IPS DF 19.7 (cell line): ENCODE measurements at places on chromosomes 4 and X.

DNA sequence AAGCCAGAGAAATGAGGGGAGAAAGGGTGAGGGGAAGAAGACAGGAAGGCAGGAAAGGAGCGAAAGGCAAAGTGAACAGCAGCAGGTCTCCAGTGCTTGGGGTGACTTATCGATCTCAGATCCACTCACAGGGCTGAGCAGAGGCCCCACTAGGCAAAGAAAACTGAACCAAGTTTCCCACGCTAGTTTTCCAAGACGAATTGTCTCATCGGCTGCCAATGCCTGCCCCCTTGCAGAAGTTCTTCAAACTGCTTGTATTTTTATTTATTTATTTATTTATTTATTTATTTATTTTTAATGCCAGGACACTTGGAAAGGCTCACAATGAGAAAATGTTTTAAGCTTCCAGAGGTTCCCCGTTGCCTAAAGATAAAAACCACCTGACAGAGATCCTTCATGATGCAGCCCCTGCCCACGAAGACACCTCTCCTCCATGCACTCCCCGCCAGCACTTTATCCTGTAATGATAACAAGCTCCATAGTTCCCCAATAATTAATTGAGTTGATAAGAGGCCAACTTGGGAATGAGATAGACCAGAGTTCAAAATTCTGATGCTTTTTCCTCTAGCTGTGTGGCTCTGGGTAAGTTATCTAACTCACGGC lies 43.2 kb downstream of the QDPR start:
- DNase-seq = no peak

GRCh38 chrX:148380650-148381561 lies 119.5 kb upstream of the AFF2 start:
- DNase-seq = no peak

DNA sequence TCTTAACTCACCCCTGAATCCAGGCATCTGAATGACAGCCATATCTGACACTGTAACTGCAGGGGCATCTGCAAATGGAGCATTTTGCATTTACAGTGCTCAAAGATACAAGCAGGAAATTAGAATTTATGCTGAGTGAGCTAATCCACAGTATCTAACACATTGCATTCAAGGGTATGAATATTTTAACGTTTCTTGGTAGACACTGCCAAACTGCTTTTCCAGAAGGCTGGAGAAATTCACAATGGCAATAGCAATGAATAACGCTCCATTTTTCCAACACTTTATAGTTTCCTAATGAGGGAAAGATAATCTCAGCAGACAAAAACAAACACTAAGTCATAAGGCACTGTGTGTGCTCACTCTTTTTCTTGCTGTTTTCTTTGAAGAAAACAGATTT lies 30.9 kb downstream of the AADAT start:
- no peak for DNase-seq

- no peak for DNase-seq
Measured at GRCh38 chrX:16120431-16120830, 2.9 kb upstream of the GRPR start.

GRCh38 chr4:117385526-117385925 lies 300.1 kb upstream of the TRAM1L1 start:
- DNase-seq = no peak

- no peak for DNase-seq
Measured at GRCh38 chrX:81959964-81960363, 758.1 kb downstream of the SH3BGRL start.

GRCh38 chr4:8919651-8920288 lies 48.1 kb upstream of the HMX1 start:
- no peak for DNase-seq

DNA sequence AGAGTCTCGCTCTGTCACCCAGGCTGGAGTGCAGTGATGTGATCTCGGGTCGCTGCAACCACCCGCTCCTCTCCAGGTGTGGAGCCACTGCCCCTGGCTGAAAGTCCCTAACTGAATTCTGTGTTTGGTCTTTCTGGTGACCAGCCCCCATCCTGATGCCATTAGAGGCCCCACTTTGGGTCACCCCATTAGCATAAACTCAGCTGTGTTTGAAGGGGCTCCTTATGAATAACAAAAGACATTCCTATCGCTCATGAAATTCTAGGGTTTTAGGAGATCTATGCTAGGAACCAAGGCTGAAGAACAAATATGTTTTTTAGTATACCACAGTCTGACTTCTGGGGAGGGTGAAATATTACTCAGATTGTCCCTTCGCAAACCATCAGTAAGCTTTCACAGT lies 652.9 kb downstream of the ADGRL3 start:
- peak; percentile 73 for DNase-seq

DNA sequence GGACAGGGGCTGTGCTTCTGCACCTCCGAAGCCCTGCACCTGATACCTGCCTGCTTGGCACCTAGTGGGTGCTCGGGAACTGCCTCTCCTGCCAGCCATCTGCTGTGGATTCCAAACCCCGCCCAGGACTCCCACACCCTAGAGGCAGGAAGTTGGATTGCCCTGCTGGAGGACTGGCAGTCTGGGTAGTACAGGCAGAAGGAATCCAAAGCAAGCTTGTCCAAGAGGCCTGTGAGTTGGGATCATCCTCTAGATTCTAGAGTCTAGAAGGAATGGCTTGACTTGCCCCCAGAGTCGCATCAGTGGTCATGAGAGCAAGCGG lies 64.6 kb upstream of the MTM1 start:
- DNase-seq = no peak

- no peak for DNase-seq
Measured at GRCh38 chrX:154121207-154121606, 22.8 kb upstream of the OPN1LW start.

GRCh38 chr4:181957088-181957487 lies 286.1 kb upstream of the TENM3 start:
- no peak for DNase-seq

GRCh38 chrX:78658845-78659744 lies at the start of gene RTL3:
Gene RTL3 (minus strand): TSS chrX:78659328. CDS start chrX:78658420, 908 bp downstream.
- no peak for DNase-seq

DNA sequence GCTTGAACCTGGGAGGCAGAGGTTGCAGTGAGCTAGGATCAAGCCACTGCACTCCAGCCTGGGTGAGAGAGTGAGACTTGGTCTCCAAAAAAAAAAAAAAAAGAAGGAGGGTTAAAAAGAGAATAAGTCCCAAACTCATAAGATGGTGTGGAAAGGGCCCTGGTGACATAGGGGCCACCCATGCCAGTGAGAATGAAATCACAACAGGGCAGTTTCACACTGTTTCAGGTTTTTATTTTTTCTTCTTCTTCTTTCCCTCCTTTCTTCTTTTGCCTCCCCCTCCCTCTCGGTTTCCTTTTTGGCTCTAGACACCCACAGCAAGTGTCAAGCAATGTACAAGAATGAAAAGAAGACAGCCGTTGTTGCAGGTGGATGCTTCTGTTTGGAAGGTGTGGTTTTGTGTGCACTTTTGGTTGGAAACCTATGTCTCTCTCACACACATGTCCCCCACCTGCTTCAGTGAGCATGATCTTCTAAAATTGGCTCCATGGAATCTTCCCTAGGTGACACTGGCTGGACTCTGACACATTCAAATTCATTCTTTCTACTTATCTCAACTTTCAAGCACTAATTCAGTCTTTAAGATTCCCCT lies 14.4 kb upstream of the TLR8 start:
- DNase-seq = no peak

DNA sequence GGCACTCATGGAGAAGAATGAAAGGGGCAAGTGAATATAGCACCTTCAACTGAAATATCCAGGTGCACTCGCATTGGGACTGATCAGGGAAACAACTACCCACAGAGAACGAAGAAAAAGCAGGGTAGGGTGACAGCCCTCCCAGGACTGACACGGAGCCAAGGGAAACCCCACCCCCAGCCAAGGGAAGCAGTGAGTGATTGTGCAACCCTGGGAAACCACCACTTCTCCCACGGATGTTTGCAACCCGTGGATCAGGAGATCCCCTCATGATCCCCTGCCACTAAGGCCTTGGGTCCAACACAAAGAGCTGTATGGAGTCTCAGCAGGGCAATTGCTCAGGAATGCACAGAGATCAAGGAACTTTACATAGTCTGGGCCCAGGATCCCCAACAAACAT lies 158.5 kb upstream of the HCCS start:
- DNase-seq = no peak

DNA sequence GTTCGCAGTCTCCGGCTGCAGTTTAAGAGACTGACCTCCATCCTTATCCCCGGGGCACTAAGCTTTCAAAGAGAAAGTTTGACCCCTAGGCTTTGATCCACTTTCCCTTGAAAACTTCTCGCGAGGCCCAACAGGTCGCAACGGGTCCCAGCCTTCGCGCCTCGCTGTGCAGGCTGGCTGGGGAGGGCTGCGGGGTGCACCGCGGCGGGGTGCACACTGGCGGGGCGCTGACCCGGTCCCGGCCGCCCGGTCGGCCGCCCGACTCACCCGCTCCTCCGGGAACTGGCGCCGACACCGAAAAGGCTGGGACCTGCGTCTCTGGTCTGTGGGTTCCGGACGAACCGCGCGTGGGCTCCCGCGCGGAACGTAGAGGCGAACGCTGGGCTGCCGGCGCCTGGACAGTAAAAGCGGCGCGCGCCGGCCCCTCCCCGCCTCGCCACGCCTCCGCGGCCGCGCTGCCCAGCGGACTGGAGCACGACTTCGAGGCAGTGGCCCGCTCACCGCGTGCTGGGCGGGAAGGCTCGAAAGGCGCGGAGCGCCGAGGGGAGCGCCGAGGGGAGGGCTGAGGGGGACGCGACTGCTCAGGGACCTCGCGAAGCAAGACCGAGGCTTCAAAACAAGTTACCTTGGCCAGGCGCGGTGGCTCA lies at the start of gene TAF7L:
TSS of gene TAF7L (minus strand) at position 378 of the 647 bp plus-strand sequence. CDS start 3,791 bp downstream, outside the sequence.
- no peak for DNase-seq

DNA sequence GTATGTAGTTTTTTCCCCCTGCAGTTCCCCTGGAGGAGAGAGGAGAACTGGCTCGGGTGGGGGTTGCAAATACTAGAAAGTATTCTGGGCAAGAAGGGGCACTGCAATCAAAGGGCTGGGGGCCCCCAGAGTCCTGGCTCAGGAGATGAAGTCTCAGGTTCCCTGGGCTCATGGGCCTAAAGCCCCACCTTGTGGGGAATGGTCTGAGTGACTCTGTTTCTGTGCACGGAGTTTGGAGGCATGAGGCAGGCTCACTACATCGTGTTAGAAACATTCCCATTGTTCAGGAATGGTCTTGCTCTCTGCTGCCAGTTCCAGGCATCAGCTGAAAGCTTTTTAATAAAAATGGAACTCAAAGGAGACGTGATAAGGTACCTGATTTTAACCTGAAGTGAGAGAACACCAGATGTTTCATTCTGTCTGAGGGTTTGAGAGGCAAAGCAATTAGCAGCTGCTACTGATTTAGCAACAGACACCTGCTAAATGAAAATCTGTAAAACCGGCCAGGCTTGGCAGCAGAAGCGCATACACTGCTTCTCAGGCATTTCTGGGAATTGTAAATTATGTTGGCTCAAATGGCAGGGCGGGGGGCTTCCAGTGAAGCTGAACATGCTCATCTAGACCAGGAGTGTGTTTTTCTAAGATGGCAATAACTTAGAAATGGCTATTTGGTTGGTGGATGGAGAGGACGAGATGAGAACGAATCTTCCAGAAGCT lies 122.7 kb downstream of the TMEM164 start:
- no peak for DNase-seq

GRCh38 chr4:112894951-112895350 lies 154.5 kb upstream of the ANK2 start:
- no peak for DNase-seq

DNA sequence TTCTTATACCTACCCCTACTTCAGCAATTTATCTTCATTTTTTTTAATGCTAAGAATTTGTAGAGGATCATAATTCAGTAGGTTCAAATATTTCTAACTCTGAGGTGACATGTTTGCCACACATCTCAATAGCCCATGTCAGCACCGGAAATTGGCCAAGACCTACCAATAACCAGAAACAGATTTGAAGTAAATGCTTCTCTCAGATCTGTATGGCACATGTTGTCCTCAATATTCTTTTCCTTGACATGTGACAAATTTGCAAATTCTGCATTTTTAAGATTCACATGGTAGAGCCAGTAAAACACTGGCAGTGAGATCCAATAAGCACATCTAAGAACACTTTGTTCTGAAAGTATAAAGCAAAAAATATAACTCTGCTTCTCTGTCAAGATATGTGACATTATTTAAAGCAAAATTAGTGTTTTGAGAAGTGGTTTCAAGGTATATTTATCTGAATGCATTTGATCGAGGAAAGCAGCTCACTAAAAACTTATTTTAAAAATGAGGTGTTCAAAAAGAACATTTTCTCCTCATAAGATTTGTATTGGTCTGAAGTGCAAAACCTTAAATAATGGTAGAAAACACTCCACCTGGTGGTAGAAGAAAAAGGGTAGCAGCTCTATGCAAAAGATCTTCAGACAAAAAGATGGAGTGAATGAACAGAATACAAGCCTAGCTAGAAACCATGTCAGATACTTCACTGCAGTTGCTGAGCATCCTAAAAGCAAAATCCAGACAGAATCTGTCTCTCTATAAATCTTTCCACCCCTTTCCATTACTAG lies 513.8 kb upstream of the FAM241A start:
- DNase-seq = no peak

DNA sequence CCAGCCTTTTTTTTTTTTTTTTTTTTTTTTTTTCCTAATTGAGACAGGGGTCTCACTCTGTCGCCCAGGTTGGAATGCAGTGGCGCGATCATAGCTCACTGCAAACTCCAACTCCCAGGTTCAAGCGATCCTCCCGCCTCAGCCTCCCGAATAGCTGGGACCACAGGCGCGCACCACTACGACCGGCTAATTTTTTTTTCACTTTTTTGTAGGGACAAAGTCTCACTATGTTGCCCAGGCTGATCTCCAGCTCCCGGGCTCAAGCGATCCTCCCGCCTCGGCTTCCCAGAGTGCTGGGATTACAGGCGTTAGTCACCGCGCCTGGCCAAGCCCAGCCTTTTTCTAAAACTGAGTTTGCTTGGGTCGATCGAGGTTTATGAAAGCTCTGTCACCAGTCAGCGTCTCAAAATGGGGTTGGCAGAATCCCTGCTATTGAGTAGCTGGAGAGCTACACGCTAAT lies 1.3 kb upstream of the OTUD5 start:
- DNase-seq = no peak

DNA sequence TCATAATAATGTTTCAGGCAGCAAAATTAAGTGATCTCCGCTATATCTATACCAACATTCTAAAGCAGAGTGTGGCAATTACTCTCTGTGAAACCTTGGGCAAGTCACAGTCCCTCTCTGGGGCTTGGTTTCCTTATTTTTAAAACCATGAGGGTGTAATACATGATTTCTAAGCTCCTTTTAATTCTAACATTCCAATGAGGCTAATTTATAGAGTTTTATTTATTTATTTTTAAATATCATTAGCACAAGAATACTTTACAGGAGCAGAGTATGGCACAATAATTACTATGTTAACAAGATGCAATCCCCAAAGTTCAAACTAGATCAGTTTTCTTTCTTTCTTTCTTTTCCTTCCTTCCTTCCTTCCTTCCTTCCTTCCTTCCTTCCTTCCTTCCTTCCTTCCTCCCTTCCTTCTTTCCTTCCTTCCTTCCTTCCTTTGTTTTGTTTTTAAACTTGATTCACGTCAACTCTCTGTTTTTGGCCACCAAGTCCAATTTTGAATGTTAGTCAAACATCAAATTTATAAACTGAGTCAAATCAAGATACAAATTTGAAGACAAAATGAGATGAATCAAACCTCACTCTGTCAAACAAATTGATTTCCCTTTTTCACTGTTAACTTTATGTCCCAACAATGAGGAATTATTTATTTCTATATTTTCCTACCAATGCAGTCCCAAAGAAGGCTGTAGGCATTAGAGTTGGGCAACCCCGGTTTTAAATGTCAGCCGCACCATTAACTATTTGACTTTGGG lies 50.2 kb upstream of the GPR174 start:
- DNase-seq = no peak
